T-cell (primary cell): ENCODE measurements at places on chromosomes 11 and 22. TPM values are rescaled to one million over a fixed set of nuclear protein-coding genes. Genes with fewer than 3 reads are reported as not detected.
A peak's percentile ranks its signal among the peaks of the same experiment; 100 is the strongest.

DNA sequence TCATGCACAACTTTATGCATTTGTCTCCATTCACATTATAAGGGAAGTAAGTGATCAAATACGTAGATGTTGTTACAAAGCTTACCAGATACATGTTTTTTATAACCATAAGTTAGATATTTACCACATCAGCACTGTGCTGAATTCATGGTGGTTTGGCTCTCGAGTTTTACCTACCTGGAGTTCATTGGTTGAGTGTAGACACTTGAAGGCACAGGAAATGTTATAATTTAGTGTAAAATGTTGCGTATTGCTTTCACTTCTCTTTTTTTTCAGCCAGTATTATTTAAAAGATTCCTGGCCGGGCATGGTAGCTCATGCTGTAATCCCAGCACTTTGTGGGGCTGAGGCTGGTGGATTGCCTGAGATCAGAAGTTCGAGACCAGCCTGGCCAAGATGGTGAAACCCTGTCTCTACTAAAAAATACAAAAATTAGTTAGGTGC lies 53.1 kb upstream of the GRK2 start:
- no peak for DNase-seq

GRCh38 chr22:46656856-46657654 lies 36.9 kb downstream of the GRAMD4 start:
- DNase-seq, result no peak

GRCh38 chr22:17806437-17806836 lies 32.2 kb upstream of the BID start:
- no peak for DNase-seq

GRCh38 chr22:36865346-36865745 lies 4.5 kb downstream of the NCF4 start:
- no peak for DNase-seq

The TUG1 gene
- 94.1 TPM for total RNA-seq

The PRAME gene
- 2.7 TPM for total RNA-seq

The GRK3 gene
- total RNA-seq, result 5.1 TPM

DNA sequence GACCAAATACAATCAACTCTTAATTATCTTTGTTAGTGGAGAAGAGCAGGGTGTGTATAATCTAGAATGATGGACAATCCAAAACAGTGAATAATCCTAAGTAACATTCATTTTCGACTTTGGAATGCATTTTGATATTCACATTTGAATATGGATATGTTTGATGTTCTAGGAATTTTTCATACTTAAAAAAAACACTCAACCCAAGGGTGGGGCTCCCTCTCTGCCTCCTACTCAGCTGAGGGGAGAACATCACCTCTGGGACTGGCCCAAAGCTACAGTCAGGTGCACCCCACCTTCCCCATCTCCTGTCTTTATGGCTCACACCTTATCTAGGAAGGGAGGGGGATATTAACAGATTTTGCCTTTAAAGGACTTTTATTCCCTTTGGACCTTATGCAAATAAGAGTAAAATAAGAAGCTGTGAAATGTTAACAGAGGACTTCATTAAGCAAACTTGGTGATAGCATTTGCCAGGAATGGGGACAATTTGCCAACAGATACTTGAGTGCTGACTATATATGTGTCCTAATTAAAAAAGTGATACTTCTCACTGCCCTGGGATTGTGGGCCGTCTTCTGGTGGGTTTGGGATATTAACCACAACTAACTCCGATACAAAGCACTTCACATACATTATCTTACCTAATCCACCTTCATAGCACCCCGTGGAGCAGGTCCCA lies 187.0 kb downstream of the ST3GAL4 start:
- no peak for DNase-seq

GRCh38 chr11:65524741-65525545 lies at the start of gene SCYL1:
SCYL1 (plus strand) TSS chr11:65525083; CDS start chr11:65525154, 71 bp downstream.
- DNase-seq, result peak; percentile 81

- no peak for DNase-seq
Measured at GRCh38 chr11:69498614-69499175, 17.2 kb downstream of the LINC01488 start.

The TREH gene
- total RNA-seq, result not detected

DNA sequence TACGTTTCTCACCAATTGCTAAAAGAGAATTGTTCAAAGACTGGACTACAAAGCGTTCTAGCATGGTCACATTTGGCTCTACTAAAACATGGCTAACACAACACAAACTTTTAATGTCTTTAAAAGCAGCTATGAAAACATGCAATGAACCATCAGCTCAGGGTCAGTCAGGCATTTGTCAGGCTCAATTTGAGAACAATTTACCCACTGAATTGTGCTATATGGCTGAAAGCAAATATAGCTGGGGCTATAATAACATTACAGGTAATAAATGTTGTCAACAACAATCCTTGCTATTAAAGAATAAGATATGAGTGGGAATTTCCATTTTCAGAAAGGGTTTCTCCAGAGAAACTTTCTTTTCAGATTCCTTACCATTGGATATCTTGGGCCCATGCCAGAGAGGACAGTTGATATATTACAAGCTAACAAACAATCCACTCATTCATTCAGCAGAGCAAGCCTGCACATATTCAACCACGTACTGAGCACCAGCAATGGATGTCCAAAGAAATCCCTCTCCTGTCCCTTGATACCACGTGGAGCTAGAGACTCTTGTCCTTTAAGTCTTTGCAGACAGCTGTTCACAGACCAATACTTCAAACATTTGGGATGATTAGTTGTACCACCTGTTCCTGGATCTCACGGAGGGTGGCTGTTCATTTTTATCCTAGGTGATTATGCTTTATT lies 82.5 kb upstream of the DDI1 start:
- DNase-seq, result no peak

DNA sequence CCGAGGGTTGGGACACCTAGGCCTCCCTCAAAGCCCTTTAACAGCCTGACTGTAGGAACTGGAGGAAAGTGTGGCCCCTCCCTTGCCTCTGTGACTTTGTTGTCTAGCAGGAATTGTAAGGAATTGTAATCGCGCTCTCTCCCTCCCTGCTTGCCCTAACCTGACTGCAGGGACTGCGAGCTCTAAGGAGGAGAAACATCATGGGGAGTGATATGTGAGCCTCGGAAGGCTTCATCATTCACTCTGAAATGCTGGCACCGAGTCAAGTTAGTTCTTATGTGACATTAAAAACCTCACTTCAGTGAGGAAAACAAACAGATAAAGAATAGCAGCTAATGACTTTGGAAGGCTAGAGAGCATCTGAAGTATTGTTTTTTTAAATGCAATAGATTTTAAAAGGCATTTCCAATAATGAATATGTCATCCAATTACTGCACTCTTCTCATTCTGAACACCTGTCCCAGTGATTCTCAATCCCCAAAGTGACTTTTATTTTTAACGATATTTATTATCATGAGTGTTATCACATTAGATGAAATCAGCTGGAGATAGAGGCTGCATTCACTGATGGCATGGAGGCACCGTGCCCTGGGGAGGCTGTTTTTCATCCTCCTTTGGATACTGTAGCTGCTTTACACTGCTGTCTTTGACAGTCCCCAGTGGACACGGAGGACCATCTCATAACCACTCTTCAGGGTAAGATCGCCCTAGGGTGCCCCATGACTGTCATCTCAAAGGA lies 58.5 kb upstream of the NTM start:
- no peak for DNase-seq

DNA sequence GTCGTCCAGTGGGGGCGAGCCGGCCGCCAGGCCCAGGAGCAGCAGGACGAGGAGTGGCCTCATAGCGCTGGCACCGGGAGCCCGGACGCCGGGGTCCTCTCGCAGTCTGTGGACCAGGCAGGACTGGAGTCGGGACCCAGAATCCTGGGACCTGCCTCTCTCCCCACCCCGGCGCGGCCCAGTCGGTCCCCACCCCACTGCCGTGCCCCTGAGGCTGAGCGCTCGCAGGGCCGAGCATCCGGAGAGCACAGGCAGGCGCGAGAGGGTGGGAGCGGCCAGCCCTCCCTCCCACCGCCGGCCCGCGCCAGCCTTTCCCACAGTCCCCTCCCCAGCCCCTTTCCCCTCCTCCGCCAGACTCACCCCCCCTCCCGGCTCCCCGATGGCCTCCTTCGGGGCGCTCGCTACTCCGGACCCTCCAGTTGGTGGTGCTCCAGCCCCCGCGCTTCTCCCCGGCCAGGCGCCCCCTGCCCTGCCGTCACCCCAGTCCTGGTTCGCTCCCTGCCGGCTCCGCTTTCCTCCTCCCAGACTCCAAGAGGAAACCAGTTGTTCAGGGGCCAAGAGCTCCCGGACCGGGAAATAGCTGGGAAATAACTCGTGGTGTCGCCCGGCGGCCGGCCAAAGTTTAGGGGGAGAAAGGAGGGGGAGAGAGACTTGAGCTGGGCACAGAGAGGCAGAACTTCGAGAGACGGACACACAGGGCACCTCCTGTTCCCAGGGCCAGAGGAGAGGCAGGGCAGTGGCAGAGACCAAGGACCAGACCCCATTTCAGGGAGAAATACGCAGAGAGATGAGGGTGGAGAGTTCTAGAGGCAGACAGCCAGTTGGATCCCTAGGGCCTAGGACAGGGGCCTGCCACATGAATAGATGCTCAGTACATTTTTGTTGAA lies at the start of gene C1QTNF5:
C1QTNF5 (minus strand) TSS at position 549 of the 887 bp plus-strand sequence; CDS start at position 63, 486 bp downstream.
- no peak for DNase-seq

- DNase-seq, result no peak
Measured at GRCh38 chr11:36500315-36500721, 9.8 kb downstream of the TRAF6 start.

DNA sequence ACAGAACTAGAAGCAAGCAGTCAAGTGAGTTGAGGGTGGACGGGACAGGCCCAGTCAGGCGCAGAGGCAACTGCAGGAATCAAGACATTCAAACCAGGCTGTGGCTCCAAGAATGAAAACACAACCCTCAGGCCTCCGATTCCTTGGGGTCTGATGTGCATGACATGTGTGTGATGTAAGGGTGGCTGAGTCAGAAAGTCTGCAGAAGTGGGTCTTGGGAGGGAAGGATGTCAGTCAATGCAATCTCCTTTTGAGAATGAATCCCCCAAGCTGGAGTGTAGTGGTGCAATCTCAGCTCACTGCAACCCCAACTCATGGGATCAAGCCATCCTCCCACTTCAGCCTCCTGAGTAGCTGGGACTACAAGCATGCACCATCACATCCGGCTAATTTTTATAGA lies 15.9 kb upstream of the PDE2A start:
- DNase-seq, result no peak

DNA sequence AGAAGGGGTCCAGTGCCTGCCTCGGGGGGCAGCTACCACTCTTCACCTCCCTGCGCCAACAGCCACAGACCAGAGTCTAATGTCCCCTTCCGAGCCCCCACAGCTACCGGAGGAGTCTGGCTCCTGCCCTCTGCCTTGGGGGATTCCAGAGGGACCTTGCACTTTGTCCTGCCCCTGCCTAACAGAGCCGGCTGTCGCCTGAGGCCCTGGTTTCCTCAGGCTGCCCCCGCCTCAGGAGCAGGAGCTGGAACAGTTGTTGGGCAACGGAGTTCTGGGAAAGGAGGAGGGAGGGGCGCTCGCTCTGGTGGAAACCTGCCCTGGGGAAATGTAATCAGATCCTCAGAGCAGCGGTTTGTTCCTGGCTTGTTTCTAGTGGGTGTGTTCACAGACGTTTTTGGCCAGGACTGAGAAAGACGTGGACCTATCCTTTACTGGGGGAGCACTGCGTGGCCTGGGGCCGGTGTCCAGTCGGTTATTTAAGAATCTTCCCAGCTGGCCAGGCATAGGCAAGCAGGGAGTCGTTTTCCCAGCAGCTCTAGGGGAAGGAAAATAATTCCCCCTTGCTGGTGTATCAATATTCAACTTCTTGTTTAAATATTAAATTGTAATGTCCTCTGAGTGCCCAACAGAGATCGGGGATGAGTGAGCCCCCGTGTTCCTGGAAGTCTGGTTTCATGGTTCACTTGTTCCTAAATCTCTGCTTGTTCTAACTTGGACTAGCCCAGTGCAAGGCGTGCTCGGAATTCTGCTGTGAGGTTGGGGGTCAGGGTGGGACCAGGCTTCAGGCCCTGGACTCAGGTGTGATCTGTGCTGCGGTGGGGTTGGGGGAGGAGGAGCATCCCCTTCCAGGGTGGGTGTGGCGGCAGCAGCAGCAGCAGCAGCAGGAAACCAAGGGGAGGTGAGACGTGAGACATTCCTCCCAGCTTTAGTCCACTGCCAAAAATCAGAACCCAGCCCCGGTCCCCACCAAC lies 32.1 kb downstream of the A4GALT start:
- DNase-seq, result no peak

- no peak for DNase-seq
Measured at GRCh38 chr22:38792833-38793232, 1.1 kb downstream of the DNAL4 start.

GRCh38 chr11:12198251-12199222 lies 88.1 kb downstream of the MICAL2 start:
- no peak for DNase-seq

DNA sequence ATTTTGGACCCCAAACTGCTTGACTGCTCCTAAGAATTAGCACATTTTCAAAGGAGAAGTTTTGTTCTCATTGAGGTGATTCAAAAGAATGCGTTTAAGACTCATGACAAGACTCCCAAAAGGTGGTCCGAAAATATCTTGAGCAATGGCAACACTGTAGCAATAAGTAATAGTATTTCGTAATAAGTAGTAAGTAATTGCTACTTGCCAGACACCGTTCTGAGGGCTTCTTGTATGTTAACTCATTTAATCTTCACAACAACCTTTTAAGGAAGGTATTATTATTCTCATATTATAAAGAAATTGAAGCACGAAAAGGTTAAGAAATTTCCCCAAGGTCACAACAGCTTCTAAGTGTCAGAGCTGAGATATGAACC lies 184.0 kb upstream of the SORL1-AS1 start:
- DNase-seq, result no peak

The FIBIN gene
- total RNA-seq, result not detected

The SSH3 gene
- 30.9 TPM for total RNA-seq

DNA sequence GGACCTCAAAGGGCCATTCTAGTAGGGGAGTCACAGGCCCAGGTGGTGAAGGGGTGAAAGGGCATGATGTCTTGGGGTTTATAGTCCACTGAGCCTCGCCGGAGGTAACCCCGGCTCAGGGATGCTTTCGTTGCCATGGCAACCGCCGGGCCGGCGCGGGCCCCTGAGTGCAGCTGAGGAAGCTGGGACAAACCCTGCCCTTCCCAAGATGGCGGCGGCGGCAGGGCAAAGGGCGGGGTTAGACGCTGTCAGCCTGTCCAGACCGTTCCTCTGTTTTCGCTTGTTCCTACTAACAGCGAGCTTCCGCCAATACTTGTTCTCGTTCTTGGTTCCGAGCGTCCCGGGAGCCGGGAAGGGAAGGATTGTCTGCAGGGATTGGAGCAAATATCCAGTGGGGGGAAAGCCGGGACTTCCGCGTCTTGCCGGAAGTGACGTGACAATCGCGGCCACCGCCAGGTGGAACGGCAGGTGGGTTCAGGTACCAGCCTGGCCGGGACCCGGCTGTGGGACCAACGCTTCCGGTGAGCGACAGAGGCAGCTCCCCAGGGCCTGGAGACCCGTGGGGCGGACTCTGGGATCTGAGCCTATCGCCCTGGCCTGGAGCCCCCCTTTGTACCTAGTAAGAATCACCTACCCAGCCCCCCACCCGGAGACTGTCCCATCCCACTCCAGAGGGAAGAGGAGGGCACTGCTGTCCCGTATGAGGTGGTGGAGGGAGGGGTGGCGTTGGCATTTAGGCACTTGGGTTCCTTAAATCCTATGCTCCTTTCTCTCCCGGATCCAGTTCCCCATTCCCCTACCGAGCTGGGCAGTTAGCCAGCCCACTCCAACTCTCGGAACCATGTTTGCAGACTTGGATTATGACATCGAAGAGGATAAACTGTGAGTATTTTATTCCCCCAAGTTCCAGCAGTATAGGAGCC lies at the start of gene PICK1:
PICK1 (plus strand) TSS at position 436 of the 923 bp plus-strand sequence; CDS start at position 842, 406 bp downstream.
- DNase-seq, result peak; percentile 74

The UBQLN3 gene
- total RNA-seq, result 0.25 TPM

The APOA4 gene
- not detected for total RNA-seq

The IGF2 gene
- total RNA-seq, result 0.37 TPM

GRCh38 chr11:79708319-79708932 lies 267.6 kb upstream of the TENM4 start:
- DNase-seq, result no peak

GRCh38 chr11:79940974-79941735 lies 500.3 kb upstream of the TENM4 start:
- DNase-seq, result no peak
